Calu3 (cell line): ENCODE measurements at places on chromosomes 12 and 14. TPM values are rescaled to one million over a fixed set of nuclear protein-coding genes. Genes with fewer than 3 reads are reported as not detected.

DNA sequence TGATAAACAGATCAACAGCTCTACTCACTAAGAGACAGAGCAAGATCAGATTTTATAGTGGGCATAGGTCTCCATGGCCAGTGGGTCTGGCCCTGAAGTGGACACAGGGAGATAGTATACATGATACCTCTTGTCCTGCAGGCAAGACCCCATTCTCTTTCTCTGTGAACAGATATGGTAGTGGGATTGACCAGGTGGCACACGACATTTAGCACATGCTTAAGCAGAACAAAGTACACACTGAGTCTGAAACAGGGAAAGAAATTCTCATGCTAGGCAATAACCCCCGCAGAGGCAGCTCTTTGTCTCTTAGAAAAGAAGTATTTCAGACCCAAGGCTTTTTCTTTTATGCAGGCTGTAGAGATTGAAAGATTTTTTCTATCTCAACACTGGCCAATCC, 1331.2 kb downstream of the FSCB start:
- no peak overlapping the region for H3K27ac ChIP-seq
- H3K36me3 ChIP-seq = no peaks in the 10 kb centered on the region
- DNase-seq = no peak
- H3K4me1 ChIP-seq = no peaks in the 10 kb centered on the region

Gene TAS2R8
- not detected in 2 replicates for total RNA-seq

DNA sequence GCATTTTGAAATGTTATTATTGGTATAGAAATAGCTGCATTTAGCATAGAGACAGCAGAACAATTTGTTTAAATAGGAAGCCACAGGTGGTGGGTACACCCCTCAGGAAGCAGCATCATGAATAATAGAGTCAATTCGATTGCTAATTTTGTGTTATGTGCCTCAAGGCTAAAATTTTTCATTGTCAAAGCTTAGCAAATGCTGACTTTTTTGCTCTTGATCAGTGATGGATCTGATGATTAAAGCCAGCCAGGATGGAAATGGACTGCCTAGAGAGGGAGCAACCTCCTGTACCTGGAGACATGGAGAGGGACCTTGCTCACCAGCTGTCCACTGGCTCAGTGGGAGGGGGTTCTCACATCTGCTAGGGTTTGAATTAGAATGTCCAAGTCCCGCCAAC, 4.5 kb upstream of the KRT8 start:
- no peak for DNase-seq
- H3K36me3 ChIP-seq = peaks cover 44% of the 10 kb centered on the region
- H3K4me1 ChIP-seq = peaks cover 53% of the 10 kb centered on the region
- H3K27ac ChIP-seq = no peak overlapping the region
- H3K27me3 ChIP-seq = no peaks in the 10 kb centered on the region

DNA sequence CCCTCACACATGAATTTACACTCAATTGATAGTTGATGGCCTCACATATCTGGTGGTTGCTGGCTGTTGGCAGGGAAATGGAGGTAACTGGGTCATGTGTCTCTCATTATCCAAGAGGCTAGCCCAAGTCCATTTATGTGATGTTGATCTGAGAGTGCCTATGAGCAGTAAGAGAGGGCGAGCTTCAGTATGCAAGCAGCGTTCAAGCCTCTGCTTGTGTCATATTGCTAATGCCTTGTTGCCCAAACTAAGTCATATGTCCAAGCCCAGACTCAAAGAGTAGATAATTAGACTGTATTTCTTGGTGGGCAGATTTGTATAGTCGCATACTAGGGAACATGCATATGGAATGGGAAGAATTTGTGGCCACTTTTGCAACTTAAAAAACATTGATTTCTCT, 83.8 kb upstream of the DACT1 start:
- no peak overlapping the region for H3K27ac ChIP-seq
- no peaks in the 10 kb centered on the region for H3K27me3 ChIP-seq
- H3K36me3 ChIP-seq = no peaks in the 10 kb centered on the region
- no peaks in the 10 kb centered on the region for H3K4me1 ChIP-seq
- H3K4me3 ChIP-seq = no peak overlapping the region

Gene INHBC
- not detected in 2 replicates for total RNA-seq

DNA sequence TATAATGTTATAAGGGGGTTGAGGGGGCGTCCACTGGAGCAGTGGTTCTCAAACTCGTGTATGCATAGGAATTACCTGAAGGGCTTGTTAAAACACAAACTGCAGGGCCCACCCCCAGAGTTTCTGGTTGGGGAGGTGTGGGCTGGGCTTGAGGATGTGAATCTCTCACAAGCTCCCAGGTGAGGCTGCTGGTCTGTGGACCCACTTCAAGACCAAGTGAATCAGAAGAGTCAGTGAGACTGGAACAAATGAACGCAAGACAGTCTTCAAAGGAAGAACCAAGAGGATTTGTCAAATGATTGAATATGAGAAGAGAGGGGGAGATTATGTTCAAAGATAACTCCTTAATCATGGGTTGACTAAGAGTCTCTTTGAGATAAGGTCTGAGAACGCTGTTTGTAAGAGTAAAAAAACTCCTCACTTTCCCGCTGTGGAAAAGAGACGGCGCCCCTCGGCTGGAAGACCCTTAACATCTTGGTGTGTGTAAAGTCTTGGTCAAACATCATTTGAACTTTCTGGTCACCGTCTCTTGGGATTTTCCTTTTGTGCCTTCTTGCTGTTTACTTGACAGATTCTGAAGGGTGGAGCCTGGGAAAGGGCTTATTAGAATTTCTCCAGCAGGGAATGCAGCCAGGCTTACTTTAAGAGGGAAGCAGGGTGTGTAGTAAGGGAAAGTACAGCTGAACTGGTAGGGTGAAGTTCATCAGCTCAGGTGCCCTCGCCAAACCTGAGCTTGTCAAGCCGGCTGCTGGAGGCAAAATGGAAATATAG, 5.3 kb upstream of the FOXN3 start:
- H3K36me3 ChIP-seq = peaks cover 6% of the 10 kb centered on the region
- peak; percentile 1 for DNase-seq
- no peak overlapping the region for H3K4me3 ChIP-seq
- H3K4me1 ChIP-seq = peaks cover 16% of the 10 kb centered on the region

Gene ANKRD33
- total RNA-seq = not detected in 2 replicates

GRCh38 chr14:59271734-59272133, 83.3 kb downstream of the DAAM1 start:
- peaks cover 11% of the 10 kb centered on the region for H3K36me3 ChIP-seq
- DNase-seq = no peak
- no peaks in the 10 kb centered on the region for H3K27me3 ChIP-seq
- H3K4me1 ChIP-seq = peaks cover 62% of the 10 kb centered on the region
- no peak overlapping the region for H3K4me3 ChIP-seq

- H3K4me1 ChIP-seq = no peaks in the 10 kb centered on the region
- DNase-seq = no peak
- no peaks in the 10 kb centered on the region for H3K36me3 ChIP-seq
- no peak overlapping the region for H3K4me3 ChIP-seq
- H3K27ac ChIP-seq = no peak overlapping the region
- no peaks in the 10 kb centered on the region for H3K27me3 ChIP-seq
Observed at GRCh38 chr12:76895796-76896195, 17.0 kb upstream of the CSRP2 start.

- peaks cover 30% of the 10 kb centered on the region for H3K36me3 ChIP-seq
- H3K4me3 ChIP-seq = peak within 1 kb of the TSS; percentile 87
- H3K27ac ChIP-seq = peak within 1 kb of the TSS; percentile 94
- peak; percentile 90 for DNase-seq
- peaks cover 10% of the 10 kb centered on the region for H3K4me1 ChIP-seq
Observed at GRCh38 chr12:120528861-120529525, at the start of gene COQ5. Gene COQ5, minus strand, starts transcription at chr12:120529158. Its CDS starts 17 bp downstream, at chr12:120529141.

GRCh38 chr12:1424674-1425395, 169.5 kb downstream of the FBXL14 start:
- H3K4me1 ChIP-seq = no peaks in the 10 kb centered on the region
- no peaks in the 10 kb centered on the region for H3K36me3 ChIP-seq
- no peak overlapping the region for H3K27ac ChIP-seq
- H3K27me3 ChIP-seq = no peaks in the 10 kb centered on the region
- H3K4me3 ChIP-seq = no peak overlapping the region

DNA sequence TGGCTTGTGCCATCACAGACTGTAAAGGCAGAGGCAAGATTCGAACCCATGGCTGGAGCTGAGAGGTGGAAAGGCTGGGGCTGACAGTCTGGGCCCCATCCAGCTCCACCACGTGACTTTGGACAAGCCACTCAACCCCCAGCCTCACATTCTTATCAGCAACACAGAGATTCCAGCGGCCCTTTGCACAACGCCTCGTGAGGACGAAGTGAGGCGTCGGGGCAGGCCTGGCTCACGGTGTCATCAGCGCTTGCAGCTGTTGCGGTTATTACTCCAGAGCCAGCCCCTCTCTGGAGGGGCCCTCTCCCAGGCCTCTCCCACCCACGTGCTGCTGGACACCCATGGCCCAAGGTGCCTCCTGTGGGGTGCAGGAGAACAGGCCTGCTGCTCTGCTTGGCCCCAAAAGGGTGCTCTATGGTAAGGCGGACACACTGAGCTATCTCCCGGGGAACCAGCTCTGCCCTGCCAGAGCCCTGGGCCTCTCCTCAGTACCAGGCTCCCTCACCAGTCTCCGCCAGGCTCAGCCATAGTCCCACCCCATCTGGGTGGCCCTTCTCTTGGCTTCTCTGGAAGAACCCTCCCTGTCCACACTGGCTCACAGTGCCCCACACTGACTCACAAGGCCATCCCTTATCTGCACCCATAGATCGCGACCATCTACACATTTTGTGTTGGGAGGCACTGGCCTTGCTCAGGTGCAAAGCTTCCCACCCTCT, 21.1 kb downstream of the CHGA start:
- no peak overlapping the region for H3K4me3 ChIP-seq
- peaks cover 40% of the 10 kb centered on the region for H3K36me3 ChIP-seq
- no peak overlapping the region for H3K27ac ChIP-seq
- no peaks in the 10 kb centered on the region for H3K27me3 ChIP-seq
- DNase-seq = no peak

Gene CFAP251
- total RNA-seq = 3.8 and 5.0 TPM in 2 replicates

GRCh38 chr14:58280954-58281787, 17.2 kb upstream of the ARID4A start:
- peak overlapping the region; percentile 78 for H3K27ac ChIP-seq

Gene RNASE2
- not detected in 2 replicates for total RNA-seq

Gene ACSM4
- total RNA-seq = not detected in 2 replicates

GRCh38 chr12:27583057-27583797, 59.2 kb downstream of the PPFIBP1 start:
- no peaks in the 10 kb centered on the region for H3K36me3 ChIP-seq
- H3K4me3 ChIP-seq = no peak overlapping the region
- no peaks in the 10 kb centered on the region for H3K27me3 ChIP-seq
- peaks cover 36% of the 10 kb centered on the region for H3K4me1 ChIP-seq

GRCh38 chr14:77529963-77530362, 31.3 kb upstream of the ISM2 start:
- no peaks in the 10 kb centered on the region for H3K36me3 ChIP-seq
- H3K27ac ChIP-seq = no peak overlapping the region
- no peak overlapping the region for H3K4me3 ChIP-seq
- H3K4me1 ChIP-seq = no peaks in the 10 kb centered on the region

DNA sequence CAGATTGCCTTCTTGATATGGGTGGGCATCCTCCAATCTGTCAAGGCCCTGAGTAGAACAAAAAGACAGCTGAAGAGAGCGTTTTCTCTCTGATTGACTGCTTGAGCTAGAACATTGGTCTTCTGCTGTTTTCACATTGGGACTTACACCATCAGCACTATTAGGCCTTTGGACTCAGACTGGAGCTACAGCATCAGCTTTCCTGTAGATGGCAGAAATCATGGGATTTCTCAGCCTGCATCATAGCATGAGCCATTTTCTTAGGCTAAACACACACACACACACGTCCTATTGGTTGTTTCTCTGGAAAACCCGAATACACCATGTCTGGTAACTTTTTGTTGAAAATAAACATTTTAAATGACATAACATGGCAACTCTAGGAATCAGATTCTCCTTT, 15.8 kb upstream of the PPM1A start:
- H3K27me3 ChIP-seq = no peaks in the 10 kb centered on the region
- DNase-seq = no peak
- H3K4me3 ChIP-seq = no peak overlapping the region
- no peak overlapping the region for H3K27ac ChIP-seq

Gene LRP1-AS
- total RNA-seq = not detected in 2 replicates

- peak overlapping the region; percentile 66 for H3K4me3 ChIP-seq
- H3K27me3 ChIP-seq = peaks cover 25% of the 10 kb centered on the region
- H3K36me3 ChIP-seq = peaks cover 21% of the 10 kb centered on the region
- no peak overlapping the region for H3K27ac ChIP-seq
- H3K4me1 ChIP-seq = no peaks in the 10 kb centered on the region
Observed at GRCh38 chr14:88793259-88793625, 489 bp upstream of the EML5 start.

DNA sequence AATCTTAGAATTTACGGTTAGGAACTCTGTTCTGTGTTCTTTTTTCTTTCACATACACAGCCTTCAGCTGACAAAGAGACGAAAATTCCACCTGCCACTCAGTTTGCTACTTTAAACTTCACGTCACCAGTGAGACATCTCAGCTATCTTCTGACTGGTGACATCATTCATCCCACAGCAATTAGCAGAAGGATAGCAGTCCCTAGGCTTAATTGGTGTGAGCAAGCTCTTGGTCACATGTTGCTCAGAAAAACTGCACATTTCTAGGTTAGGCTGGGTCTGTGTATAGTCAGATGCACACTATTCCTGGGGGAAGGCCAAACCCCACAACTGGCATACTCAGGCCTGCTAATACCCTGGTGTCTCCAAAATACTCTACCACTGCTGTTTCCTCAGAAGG, 23.9 kb downstream of the SLC7A7 start:
- no peaks in the 10 kb centered on the region for H3K27me3 ChIP-seq
- DNase-seq = no peak
- H3K4me3 ChIP-seq = no peak overlapping the region
- no peak overlapping the region for H3K27ac ChIP-seq

GRCh38 chr12:109725321-109726105, 11.9 kb downstream of the FAM222A start:
- H3K36me3 ChIP-seq = no peaks in the 10 kb centered on the region
- H3K27ac ChIP-seq = no peak overlapping the region
- H3K4me1 ChIP-seq = peaks cover 8% of the 10 kb centered on the region
- DNase-seq = no peak
- peaks cover 27% of the 10 kb centered on the region for H3K27me3 ChIP-seq

Gene KCNH3
- 0.59 and 2.8 TPM in 2 replicates for total RNA-seq

- H3K27me3 ChIP-seq = peaks cover 12% of the 10 kb centered on the region
- DNase-seq = no peak
Observed at GRCh38 chr12:124586756-124587155, 19.3 kb upstream of the NCOR2 start.
